RPMI7951 (cell line): ENCODE measurements at places on chromosomes 5 and 9. TPM values are rescaled to one million over a fixed set of nuclear protein-coding genes. Genes with fewer than 3 reads are reported as not detected.

DNA sequence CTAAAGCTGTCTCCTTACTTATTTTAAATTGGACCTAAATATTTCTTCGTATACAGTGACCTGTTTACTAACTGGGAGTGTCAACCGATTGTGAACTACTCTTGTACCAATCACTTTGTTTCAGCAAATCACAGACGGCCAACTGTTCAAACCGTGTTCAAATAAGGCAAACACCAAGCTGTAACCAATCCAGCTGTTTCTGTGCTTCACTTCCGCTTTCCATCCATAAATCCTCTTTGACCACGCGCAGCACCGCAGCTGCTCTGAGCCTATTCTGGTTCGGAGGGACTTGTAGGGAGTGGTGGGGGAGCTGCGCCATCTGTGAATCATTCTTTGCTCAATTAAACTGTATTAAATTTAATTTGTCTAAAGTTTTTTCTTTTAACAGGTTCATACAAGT lies 4.8 kb upstream of the FAM240B start:
- DNase-seq = peak; percentile 16

The C9orf50 gene
- not detected in 2 replicates for total RNA-seq

GRCh38 chr9:134043531-134043988 lies 18.3 kb downstream of the BRD3OS start:
- DNase-seq = no peak

DNA sequence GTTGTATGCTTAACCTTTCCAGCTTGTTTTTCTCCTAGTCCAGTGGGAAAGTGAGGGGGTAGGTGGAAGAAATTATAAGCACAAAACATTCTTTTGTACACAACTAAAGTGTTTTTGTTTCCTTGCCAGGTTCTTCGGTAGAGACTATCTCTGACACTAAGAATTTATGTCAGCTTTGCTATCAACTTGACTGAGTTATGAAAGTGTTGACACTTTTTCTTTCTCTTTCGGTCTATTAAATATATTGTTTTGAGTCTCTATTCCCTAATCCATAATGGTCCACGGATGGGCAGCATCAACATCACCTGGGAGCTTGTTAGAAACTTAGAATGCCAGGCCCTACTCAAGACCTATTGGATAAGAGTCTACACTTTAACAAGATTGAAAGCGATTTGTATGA lies 195.0 kb upstream of the ATP10B start:
- DNase-seq = no peak

The ANKRD31 gene
- total RNA-seq = under 0.01 TPM in 1 of 2 replicates, not detected in the other

DNA sequence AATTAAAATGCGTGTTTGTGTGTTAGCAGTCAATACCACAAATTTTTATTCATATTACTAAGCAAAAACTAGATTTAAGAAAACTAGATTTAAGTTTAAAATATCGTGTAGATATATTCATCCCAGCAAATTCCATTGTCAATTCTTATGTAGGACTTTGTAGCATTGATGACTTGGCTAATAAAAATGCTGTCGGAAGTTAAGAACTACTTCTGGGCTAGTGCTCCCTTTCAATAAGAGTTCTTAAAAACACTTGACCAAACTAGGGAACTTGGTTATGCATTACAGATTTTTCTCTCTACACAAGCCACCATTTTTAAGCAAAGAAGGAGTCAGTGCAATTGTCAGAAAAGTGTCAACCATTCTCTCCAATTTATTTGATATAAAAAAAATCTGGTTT lies 68.7 kb upstream of the RAD23B start:
- peak; percentile 10 for DNase-seq

- no peak for DNase-seq
Measured at GRCh38 chr9:2125906-2126305, 110.8 kb downstream of the SMARCA2 start.

GRCh38 chr5:530001-530955 lies 6.0 kb upstream of the SLC9A3 start:
- DNase-seq = no peak

DNA sequence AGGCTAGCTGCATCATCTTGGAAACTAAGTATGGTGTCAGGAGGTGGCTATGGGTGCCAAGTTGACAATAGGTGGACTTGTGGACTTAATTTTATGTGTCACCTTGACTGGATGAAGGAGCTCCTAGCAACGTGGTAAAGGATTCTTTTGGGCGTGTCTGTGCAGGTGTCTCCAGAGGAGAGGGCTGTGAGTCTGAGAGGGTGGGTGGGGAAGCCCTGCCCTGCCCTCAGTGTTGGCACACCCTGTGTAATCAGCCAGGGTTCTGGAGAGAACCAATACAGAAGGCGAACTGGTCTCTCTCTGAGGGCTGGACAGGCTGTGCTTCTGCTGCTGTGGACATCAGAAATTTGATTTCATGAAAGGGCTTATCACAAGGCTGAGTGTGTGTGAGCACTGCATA lies 61.0 kb downstream of the GTF3C4 start:
- DNase-seq = no peak

The DCAF10 gene
- 17.9 and 19.9 TPM in 2 replicates for total RNA-seq

DNA sequence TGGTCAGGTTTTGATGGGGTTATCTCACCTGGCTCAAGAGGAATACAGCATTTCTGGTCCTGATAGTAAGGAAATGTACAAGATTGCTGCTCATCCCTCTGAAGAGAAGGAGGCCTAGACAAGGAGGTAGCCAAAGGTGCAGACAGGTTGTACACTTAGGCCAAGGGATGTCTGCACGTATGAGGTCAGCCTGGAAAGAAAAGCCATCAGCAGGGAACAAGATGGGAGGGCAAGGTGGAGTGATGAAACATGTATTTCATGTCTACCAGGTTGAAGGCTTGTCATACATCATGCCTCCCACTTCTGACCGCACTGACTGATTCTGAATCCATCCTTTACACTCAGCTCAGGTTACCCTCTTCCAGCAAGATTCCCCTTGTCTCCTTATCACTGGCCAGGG lies 296.8 kb upstream of the VLDLR start:
- DNase-seq = no peak

DNA sequence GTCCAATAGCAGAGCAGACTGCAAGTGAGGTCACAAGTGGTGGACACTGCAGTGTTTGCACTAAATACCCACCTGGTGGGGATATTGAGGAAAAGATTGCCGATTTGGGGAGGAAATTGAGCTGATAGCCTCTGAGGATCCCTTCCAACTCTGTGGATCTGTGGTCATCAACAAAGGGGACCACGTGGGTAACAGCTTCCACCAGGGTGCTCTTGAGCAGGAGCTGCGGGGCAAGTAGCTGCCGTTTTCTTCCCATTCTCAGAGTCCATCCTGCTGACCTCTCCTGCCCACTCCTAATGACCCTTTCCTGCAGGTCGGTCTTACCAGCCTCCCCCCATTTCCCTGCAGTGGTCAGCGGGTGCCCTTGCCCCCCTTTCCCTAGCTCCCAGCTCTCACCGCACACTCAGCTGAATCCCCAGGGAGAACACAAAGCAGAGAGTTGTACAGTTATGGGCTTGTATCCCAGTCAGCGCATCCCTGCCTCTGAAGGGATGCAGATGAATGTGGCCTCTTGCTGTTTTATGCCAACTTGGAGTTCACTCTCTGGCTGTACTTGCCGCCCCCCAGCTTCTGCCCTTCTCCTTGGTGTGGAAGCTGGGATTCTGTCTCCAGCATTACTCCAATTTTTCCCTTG lies 18.0 kb downstream of the DAPK1 start:
- DNase-seq = no peak

The ACTL7A gene
- total RNA-seq = not detected in 2 replicates

DNA sequence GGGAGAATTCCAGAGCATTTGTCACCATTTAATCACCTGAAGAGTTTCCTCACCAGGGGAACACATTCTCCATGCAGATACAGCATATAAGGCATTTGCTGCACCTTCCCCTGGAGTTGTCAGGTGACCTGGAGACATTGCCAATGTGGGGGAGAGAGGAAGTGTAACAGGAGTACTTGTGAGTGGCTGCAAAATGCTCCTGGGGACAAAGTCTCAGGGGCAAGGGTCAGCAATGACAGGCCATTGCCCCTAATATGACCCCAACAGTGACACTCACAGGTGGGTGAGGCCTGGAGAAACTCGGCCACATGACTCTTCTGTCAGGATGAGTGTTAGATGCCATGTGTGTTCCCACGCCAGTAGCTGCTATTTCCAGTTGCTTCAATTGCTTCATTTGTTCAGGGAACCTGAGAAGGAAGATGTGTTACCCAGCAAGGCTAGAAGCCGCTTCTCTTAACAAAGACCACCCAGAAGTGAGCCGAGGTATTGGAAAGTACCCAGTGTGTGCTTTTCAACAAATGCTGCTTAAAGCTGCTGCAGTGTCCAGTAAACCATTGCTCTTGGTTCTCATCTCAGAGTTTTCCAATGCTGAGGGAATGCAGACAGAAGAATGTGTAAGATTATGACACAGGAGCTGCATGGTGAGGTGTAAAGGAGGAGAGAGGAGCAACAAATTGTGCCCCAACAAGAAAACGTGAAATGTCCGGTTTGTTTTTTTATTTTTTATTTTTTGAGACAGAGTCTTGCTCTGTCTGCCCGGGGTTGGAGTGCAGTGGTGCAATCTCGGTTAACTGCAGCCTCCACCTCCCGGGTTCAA lies 128.2 kb upstream of the SLC44A1 start:
- DNase-seq = no peak

DNA sequence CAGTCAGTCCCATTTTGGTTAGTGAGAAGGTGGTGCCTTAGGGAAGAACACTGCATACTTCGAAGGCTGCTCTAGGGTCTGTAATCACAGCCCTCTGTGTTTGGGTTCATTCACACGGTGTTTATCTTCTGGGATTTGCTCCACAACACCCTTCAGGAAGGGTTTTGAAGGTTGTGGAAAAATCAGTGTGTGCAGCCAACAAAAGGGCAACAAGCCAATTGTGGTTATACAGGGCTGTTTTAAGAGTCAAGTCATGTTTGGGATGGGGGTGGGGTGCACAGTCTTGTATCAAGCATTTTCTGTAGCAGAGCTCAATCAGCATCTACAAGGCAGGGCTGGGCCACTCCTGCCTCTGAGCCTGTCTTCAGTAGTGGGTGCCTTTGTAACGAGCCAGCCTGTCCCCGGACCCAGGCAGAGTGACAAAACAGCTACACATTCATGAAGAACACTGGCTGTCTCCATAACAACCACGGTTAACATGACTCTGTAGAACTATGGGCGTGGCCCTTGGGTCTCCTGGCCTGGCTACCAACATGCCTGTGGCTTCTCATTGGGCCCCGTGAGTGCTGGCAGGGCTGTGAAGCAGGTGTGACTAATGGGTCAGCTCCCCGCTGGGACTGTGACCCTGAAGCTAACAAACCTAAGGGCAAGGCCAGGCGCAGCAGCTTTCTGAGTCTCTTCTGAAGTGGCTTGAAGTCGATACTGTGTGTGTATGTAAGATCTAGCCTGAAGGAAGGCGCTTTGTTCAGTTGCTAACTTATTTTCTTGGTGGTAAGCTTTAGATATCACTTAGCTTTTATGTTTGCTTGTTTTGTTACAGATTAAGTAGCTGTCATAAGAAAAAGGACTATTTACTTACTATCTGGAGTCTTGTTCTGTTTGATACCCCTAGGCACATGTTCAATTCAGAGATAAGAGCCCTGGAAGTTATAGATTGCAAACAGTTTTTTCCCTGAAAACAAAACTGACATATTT lies 27.9 kb upstream of the GOLM1 start:
- peak; percentile 89 for DNase-seq

DNA sequence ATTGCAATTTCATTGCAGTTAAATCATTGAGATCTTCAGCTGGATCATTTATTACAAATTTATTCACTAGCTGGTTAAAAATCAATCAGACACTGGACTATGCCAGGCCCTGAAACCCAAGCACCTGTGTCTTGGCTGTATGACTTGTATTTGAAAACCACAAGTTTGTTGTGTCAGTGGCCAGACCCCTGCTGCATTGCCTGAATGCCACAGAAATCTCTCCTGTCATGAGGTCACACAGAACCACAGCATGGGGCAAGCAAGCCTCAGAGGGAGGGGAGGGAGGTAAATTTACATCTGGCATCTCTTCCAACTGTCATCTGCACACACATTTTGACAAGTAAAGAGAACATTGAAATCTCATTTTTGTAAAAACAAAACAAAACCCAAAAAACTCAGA lies 90.0 kb downstream of the ARRDC3 start:
- DNase-seq = peak; percentile 78

DNA sequence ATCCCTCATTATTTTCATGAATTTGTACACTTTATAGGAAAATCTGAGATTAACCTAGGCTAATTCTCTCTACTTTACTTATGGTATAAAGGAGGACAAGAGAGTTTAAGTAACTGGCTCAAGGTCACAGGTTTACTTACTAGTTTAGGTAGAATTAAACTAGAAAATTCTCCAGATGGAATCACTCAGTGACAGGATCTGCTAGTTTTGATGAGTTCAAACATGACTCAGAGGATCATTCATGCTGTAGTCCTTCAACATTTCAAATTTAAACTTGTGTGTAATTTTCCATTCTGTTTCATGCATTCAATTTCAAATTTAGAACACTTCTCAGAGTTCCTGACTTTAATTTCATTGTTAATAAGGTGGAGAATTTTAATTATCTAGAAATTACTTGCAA lies 485.7 kb upstream of the TUSC1 start:
- peak; percentile 64 for DNase-seq

- DNase-seq = no peak
Measured at GRCh38 chr5:77645995-77646639, 7.6 kb upstream of the OTP start.

DNA sequence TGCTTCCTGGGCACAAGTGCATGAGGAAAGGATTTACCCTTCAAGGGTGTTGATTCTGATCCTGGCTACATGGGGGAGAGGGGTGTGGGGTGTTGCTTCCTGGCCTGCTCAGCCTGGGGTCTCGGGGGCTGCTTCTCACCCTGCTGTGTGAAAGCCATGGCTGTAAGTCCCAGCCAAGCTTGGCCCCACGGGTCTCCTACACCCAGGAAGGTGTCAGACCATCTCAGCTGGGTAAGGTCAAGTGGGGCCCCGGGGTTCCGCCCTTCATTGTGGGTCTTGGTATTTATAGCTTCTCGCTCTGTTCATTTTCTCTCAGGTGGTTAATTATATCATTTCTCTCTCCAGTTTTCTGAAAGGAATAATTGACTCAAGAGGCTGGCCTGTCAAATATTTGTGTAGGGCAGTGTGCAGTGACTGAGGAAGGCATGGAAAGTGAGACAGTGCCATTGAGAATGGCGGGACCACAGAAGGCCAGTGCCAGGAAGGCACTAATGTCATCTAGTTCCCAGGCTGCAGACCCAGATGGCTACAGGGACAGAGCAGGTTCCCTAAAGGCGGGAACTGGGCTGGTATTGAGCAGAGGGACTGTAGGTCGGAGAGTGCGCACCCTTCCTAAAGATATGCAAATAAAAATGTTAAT lies 126.0 kb downstream of the FOXD1 start:
- DNase-seq = no peak

The RNF224 gene
- total RNA-seq = not detected in 2 replicates
